ENCODE measurements at places on chromosomes 6 and 20.

DNA sequence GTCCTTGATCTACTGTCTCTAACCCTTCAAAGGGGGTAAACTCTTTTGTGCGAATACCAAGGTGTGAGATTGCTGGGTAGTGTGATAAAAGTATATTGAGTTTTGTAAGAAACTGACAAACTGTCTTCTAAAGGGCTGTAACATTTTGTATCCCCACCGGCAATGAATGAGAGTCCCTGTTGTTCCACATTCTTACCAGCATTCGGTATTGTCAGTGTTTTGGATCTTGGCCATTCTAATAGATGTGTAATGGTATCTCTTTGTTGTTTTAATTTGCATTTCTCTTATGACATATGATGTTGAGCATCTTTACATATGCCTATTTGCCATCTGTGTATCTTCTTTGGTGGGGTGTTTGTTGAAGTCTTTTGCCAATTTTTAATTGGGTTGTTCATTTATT lies 1090.7 kb downstream of the KIF16B start:
- DNase-seq = no peak

DNA sequence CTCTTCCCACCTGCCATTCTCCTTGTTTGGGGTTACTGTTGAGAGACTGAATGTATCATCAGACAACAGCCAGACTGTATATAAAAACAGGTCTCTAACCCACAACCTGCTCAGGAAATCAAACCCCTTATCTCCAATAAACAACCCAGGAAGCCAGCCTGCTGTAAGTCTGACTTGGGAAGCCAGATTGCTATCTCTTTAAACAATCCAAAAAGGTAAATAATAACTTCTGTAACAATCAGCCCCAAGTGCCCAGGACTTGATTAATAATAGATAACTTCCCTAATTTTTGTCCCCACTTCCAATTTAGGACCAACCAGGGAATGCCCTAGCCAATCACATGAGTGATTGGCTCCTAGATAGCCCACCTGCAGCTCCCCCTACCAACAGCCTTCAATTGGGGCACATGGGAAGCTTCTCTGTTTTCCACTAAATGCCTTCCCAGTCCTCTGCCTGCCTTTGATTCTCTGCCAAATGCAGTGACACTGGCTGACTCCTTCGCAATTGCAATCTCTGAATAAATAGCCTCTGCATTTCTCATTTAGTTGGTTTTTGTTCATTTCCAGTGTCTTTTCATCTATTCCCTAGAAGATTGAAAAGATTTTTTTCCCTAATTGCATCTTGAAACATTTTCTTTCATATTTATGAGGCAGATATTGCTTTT lies 117.1 kb upstream of the TAB2 start:
- no peak for DNase-seq

- DNase-seq = peak; percentile 81
These were observed 21.3 kb downstream of the TNXB start for GRCh38 chr6:32087574-32088486.

- peak; percentile 72 for DNase-seq
These were observed 112.6 kb downstream of the PLCB1 start for GRCh38 chr20:8244637-8245036.

- DNase-seq = no peak
These were observed 104.8 kb upstream of the BTN3A2 start for GRCh38 chr6:26260110-26260637.

GRCh38 chr6:128241216-128241615 lies 279.2 kb downstream of the PTPRK start:
- no peak for DNase-seq

DNA sequence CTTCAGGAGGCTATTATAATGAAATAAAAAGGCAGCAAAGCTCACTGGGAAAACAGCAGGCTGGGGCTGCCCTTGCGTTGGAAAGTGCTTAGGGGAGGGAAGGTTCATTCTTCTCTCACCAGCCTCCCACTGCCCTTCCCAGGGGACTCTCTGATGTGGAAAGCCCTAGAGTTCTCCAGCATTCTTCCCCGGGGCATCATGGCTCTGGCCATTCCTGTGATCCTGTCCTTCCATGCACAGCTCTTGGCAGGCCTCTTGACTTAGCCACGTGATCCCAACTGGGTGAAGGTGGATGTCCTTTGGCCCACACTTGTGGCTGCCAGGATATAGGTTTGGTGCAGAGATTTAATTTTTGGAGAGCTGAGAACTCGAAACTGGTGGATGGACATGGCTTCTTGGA lies 58.0 kb upstream of the ZNF831 start:
- DNase-seq = no peak

- DNase-seq = no peak
These were observed 157.5 kb downstream of the CEBPB start for GRCh38 chr20:50348096-50348495.

DNA sequence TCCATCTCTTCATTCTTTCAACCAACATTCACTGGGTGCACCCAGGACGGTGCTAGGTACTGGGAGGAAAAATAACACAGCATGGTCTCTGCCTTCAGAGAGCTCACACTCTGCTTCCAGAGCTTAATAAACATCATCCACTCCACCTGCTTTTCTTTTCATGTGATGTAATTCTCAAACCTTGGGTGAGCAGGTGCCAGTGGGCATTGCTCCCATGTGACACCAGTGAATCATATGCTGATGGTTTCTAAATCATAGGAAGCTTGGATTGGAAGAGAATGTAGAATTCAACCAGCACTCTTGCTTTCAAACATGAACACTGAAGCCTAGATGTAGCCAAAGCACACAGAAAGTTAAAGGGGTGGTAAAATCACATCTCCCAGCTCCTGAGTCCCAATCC lies 189.8 kb downstream of the FOXA2 start:
- DNase-seq = no peak

DNA sequence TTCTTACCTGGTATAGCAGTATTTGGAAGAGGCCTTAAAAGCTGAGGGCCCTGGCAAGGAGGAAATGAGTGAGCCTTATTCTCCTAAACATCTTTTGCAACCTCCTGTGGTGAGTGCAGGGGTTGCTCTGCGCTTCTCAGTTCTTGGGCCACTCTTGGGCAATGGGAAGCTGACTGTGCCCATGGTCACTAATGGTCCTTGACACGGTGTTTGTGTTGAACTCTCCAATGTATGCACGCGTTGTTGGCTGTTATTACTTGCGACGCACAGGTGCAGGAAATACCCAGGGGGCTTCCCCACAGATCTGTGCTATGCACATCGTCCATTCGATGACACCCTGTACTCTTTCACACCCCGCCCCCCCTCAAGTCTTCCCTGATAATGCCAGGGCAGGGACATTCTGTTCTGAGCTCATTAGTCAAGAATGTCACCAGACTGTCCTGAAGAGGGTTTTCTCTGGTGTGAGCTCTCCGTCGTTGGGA lies 79.7 kb downstream of the EDN1 start:
- DNase-seq = no peak

GRCh38 chr6:120211955-120212792 lies 862.6 kb upstream of the MAN1A1 start:
- DNase-seq = no peak

- no peak for DNase-seq
These were observed 258.4 kb upstream of the MARCKS start for GRCh38 chr6:113598786-113599185.

DNA sequence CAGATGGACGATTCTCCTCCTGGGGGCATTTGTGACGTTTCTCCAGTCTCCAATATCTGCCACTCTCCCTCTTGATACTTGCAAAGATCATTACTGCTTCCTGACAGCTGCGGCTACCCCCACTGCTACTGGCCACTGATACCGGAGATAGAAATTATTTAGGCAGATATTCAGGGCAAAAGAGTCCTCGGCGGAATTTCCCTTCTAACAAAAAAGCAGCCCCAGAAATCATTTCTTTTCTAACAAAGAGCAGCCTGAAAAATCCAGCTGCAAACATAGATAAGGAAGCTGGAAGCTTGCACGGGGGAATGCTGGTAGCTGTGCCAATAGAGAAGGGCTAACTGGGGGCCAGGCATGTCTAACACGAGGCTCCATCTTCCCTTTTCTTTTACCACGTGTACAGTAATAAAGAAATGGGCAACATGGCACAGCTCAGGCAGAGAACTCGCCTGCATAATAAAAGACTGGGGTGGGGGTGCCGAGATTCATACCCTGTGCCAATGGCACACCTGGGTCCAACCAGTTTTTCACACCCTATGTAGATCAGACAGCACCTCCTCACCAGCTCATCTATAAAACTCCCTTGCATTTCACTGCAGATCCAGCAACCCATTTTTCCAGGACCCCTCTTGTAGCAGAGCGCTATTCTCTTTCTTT lies 6.1 kb downstream of the TP53RK start:
- no peak for DNase-seq

- peak; percentile 33 for DNase-seq
These were observed 42.2 kb downstream of the GFOD1 start for GRCh38 chr6:13445005-13445743.

DNA sequence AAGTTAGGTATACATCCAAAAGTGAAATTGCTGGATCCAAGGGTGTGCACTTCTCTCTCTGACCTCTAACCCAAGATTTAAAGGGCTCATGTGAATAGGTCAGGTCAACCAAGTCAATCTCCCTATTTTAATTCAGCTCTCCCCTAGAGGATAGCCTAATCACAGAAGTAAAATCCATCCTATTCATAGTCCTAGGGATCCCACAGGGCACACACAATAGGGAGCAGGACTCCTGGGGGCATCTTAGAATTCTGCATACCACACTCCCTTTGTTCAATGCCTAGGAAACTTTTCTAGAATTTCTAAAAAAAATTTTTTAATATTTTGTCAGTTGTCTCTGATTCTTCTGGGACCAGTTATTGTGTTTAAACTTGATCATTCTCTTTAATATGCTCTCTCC lies 35.1 kb downstream of the CST9L start:
- no peak for DNase-seq

DNA sequence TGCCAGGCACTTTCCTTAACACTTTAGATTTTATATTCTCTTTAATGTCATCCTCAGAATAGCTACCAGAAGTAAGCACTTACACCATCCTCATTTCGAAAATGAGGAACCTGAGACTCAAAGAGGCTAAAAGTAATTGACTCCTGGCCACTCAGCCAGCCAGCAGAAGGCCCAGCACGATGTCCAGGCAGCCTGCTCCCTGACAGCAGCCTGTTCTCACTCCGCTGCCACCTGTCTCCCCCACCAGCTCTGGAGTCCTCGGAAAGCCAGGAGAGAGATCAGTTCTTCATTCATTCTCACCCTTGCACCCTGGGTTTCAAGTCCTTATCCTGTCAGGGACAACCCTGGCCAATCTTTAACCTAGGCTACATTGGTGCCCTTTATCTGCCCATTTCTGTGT lies 174.0 kb downstream of the SASH1 start:
- DNase-seq = no peak

GRCh38 chr20:51928931-51929330 lies 126.6 kb upstream of the SALL4 start:
- no peak for DNase-seq

DNA sequence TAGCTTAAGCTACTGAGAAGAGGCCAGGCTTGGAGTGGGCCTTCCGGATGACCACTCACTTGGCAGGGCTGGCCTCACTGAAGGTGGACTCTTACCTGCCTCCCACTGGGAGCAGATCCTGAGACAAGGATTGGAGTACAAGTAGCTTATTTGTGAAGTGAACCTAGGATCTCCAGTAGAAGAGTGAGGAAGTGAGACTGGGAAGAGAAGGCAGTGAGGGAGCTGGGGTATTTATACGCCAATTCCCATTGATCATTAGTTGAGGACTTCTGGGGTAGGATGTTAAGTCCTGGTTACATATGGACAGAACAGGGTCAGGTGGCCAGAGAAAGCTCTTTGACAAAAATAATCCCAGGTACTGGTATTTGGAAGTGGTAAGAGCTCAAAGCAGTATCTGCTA lies 32.3 kb upstream of the RNF24 start:
- DNase-seq = no peak

GRCh38 chr6:89679215-89680120 lies 40.9 kb upstream of the LYRM2 start:
- DNase-seq = no peak

DNA sequence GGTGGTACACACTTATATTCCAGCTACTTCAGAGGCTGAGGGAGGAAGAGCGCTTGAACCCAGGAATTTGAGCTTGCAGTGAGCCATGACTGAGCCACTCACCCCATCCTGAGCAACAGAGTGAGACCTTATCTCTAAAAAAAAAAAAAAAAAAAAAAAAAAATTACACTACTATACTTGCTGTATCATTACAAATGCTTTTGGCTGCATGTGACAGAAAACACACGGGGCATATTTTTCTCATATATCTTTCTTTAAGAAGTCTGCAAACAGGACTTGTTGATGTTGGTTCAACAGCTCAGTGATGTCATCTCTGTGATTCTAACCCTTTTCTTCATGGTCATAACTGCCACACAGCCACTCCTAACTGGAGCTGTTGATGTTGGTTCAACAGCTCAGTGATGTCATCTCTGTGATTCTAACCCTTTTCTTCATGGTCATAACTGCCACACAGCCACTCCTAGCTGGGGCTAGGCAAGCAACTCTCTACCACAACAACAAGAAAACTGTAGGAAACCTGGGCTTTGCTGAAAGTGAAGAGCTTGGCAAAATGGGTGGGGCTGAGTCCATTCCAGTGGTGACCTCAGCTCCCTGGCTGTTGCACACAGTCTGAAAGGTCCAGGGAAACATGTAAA lies 19.8 kb downstream of the MTFR2 start:
- DNase-seq = no peak

- no peak for DNase-seq
These were observed 7.2 kb downstream of the BMP5 start for GRCh38 chr6:55868176-55868575.

GRCh38 chr6:133756078-133756695 lies 132.7 kb upstream of the TCF21 start:
- DNase-seq = peak; percentile 72

- DNase-seq = no peak
These were observed 851 bp upstream of the HSD17B8 start for GRCh38 chr6:33203443-33204164.

DNA sequence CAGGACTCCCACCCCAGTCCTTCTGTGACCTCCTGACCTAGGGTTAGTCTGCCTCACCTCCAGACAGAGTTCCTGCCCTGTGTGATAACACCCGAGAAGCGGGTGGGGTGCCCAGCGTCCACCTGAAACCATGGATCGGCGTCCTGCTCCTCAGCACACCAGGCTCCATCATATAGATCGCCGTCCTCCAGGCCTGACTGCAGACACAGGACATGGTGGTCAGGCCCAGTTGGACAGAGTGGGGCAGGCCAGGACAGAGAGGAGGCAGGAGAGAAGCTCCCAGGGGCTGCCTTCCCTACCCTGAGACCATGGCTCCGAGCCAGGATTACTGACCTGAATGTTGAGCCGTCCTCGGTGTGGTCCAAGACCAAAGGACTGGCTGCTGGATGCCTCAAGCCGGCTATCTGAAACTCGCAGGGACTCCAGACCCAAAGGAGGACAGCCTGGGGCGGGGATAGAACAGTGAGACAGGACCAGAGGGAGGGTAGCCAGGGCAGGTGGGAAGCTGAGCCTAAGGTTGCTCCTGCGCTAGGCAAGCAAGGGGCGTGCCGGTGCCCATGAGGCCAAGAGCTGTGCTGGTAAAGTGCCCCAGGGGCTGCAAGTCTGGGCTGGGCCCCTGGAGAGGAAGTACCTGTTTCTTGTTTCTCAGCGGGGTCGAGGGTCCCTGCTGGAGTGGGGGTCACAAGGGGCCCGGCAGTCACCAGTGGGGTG lies 2.2 kb downstream of the CPXM1 start:
- no peak for DNase-seq

GRCh38 chr20:45827030-45827652 lies at the start of gene TNNC2:
TNNC2 (minus strand) TSS chr20:45827312; CDS start chr20:45827248, 64 bp downstream.
- no peak for DNase-seq

GRCh38 chr20:16005915-16006493 lies 567.2 kb downstream of the KIF16B start:
- no peak for DNase-seq

- no peak for DNase-seq
These were observed 161.7 kb upstream of the BMP5 start for GRCh38 chr6:56036916-56037600.

GRCh38 chr6:70210462-70210861 lies 92.4 kb downstream of the COL9A1 start:
- peak; percentile 9 for DNase-seq
